Muscle of arm (tissue), 14 donors: ENCODE measurements at places on chromosomes 2 and 18. TPM values are rescaled to one million over a fixed set of nuclear protein-coding genes. Genes with fewer than 3 reads are reported as not detected.

Gene LYPD6B
- polyA plus RNA-seq, result 0.21 TPM

Gene CDH20
- 1.7 TPM for polyA plus RNA-seq

Gene TSPYL6
- not detected for polyA plus RNA-seq

Gene CFAP65
- 0.08 TPM for polyA plus RNA-seq

Gene PHLPP1
- polyA plus RNA-seq, result 8.4 TPM

Gene HOXD9
- 7.7 TPM for polyA plus RNA-seq

Gene STPG4
- polyA plus RNA-seq, result not detected
